Fibroblast of skin of left biceps (primary cell): ENCODE measurements at places on chromosomes 11 and 22.
A peak's percentile ranks its signal among the peaks of the same experiment; 100 is the strongest.

DNA sequence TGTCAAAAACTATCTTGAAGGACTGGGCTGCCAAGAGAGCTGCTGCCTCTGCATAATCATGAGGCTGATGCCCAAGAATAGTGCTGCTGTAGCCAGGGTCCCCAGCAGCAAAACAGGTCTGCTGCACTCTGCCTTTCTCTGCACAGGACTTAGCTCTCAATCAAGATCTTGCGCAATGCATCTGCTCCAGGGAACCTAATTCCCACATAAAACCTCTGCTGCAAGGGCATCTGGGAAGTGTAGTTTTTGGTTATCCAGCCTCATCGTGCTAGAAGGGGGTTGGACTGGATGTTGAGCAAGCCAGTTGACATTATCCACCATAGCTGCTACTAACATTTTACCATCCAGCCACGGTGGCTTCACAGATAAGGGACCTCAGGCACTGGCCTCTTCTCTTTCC is 192.7 kb downstream of the C11orf91 start:
- peak; percentile 11 for DNase-seq

DNA sequence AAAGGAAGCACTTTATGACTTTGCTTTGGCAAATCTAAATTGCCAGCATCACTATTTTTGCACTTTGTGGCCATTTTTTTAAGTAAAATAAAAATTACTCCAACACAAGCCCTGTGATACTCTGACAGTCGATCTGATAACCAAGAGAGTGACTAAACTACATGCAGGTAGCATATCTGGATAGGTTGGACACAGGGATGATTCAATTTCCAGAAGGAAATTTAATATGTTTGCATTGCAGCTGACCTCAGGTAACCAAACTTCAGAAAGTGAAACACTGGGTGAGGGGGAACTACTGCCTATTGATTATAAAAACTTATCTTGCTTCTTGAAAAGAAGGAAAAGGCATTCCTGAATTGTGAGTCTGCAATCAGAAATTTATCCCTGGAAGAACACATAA is 13.9 kb downstream of the OR5B3 start:
- DNase-seq = no peak

GRCh38 chr11:79397252-79397651 is 43.6 kb downstream of the TENM4 start:
- no peak for DNase-seq

DNA sequence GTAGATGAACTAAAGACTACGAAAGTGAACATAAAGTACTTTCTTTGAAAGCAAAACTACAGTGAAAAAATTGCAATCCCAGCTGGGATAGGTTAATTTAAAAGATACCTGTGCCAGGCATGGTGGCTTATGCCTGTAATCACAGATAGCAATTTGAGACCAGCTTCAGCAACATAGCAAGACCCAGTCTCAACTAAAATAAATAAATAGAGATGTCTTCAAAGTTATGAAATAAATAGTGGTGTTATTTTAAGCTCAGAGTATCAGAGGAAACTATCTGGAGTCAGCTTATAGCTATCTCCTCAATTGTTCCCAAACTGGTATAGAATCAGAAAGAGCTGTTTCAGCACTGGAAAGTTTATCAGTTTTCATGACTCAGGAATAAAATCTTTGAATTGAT is 17.3 kb upstream of the MMP13 start:
- no peak for DNase-seq

- DNase-seq = no peak
Observed at GRCh38 chr22:35422145-35422544, 22.2 kb downstream of the MCM5 start.

GRCh38 chr11:18203723-18204122 is 31.1 kb downstream of the MRGPRX4 start:
- DNase-seq = no peak

- DNase-seq = no peak
Observed at GRCh38 chr11:36306888-36307287, 10.8 kb downstream of the PRR5L start.

DNA sequence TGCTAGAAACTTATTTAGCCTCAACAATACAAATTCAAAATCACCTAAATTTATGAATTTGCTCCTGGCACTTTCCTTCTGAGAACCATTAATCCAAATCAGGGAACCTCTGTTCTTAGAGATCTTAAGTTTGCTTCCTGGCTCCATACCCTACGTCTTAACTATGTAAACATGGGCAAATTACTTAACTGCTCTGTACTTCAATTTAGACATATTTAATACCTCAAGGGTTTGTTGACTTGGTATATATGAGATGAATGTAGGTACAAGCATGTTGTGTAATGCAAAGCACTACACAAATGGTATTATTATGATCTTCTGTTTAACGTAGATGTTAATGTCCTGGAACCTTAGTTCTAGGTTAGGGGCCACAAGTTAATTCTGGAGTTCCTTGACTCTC is 22.6 kb upstream of the ARHGAP20 start:
- no peak for DNase-seq

- no peak for DNase-seq
Observed at GRCh38 chr22:26054841-26055605, 114.2 kb upstream of the SEZ6L start.

DNA sequence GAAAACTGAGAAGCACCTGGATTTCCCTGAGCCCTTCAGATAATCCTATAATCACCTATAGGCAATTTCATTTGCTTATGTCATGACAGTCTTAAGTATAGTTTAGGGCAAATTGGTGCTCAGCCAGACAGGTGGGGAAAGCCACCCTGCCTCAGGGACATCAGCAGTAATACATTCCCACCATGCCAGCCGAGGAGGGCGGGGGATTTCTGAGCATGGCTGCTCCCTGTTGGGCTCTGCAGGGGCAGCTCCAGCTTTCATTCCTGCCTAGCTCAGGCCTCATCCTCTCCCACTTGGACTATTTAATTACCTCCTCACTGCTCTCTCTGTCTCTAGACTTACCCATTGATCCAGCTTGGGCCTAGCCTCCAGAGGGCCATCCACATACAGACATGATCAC is 9.0 kb upstream of the DRD2 start:
- no peak for DNase-seq

- DNase-seq = no peak
Observed at GRCh38 chr11:21896746-21897602, 295.9 kb upstream of the ANO5 start.

- DNase-seq = no peak
Observed at GRCh38 chr11:94533696-94534630, 9.8 kb upstream of the FUT4 start.

DNA sequence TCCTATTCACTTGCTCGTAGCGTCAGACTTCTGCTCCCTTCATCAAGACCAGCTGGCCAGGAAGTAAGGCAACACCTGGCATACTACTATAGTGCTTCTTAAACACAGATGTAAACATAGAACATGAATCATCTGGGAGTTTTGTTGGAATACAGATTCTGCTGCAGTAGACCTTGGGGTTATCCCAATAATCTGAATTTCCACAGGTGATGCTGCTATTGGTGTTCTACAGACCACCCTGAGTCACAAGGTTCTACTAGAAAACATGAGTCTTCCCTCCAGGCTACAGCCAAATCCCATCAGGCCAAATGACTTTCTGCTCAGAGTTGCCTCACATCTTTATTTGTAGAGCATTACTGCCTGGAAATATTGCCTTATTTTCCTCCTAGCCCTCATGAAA is 175.2 kb downstream of the NELL1 start:
- DNase-seq = no peak

DNA sequence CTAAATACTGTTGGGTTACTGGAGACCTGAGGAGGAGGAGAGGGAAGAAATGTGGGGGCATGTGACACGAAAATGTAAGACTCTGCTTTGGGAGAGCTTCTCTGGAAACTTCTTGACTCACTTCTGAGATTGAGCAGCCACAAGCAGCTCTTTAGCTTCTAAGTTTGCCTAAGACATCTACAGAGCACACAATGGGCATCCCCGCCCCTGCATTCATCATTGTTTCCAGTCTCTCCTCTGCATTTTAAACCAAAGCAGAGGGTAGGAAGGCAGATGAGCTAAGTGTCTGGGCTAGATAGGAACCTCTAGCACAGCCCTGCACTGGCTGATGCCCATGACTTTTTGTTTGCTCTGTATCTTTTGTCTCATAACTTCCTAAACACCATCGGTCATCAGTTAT is 2.1 kb upstream of the OR52D1 start:
- DNase-seq = no peak

- no peak for DNase-seq
Observed at GRCh38 chr11:10314199-10315072, 9.6 kb downstream of the ADM start.

DNA sequence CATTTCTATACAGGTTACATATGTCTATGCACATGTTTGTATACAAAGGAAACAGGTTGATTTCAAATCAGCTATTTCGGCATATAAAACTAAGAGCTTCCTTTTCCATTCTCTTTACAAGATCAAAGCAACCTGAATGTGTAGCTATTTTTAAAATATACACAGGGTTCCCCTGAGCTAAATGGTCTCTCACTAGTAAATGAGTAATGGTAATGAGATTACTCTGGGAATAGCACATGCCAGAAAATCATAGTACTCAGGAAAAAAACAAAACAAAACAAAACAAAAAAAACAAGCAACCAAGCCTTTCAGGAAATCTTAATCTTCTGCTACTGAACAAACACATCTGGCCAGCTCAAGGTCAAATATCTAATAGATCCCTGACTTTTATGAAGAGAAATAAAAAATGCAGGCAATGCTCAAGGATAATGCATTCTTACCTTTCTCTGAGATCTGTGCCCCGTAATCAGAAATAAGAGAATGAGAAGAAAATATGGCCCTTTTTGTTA is 156.6 kb upstream of the POU2AF2 start:
- DNase-seq = no peak

DNA sequence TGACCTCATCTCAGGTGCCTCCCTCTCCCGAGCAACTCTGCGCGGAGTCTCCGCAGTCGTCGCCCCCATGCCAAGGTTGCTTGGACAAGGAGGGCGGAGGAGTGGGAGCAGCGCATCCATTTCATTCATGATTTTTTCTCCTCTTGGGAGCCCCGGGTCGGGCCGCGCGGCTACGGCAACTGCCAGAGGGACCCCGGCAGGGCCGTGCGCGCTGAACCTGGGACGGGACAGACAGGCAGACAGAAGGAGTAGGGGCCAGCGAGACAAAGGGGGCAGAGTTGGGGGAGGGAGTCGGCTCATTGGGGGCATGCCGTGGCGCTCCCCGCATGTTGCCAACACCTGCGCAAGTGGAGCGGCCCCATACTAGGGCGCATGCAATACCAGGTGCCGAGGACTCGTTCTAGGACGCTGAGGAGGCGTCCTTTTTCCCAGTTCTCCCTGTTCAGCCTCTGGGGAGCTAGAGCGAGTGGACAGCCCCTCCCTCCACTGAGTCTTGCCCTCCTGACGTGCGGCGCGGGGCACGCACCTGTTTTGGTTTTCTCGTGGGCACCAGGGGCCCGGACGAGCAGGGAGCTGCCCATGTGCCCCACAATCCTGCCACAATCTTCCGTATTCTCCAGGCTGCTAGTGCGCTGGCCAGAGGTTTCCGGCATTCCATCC is 501 bp upstream of the PTPN5 start:
- DNase-seq = no peak

DNA sequence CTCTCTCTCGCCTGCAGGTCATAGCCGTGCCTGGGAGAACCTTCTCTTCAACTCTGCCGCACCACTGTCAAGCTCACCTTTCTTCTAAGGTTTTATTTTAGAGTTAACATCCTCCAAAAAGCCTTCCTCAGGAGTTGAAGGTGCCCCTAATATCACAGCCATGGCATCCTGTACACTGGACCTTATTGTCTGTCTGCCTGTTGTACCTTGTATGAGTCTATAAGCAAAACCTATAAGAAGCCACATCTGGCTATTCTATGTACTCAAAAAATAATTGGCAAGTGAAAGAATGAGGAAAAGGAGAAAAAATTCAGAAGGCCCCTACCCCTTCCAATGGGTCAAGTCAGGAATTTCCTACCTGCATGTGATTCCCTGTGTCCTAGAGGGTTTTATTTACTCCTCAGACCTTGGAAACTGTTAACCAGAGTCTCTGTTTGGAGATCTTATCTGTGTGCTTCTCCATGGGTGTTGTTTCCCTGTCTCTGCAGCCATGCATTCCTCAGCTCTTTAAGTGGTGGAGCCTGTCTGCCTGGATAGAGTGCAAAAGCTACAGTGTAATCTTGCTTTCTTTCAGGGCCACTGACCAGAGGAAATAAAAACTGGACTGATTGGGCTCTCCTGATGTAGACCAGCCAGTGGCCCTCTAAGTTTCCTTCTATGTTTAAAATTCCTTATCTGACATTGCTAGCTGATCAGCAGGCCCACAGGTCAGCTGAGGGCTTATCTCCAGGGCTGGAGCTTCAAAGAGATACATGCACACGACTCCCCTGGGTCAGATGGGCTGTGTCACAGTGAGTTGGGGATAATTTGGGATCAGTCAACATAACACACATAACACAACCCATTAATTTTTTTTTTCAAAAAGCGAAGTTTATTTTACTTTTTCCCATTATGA is 37.6 kb upstream of the TMEM135 start:
- DNase-seq = no peak

DNA sequence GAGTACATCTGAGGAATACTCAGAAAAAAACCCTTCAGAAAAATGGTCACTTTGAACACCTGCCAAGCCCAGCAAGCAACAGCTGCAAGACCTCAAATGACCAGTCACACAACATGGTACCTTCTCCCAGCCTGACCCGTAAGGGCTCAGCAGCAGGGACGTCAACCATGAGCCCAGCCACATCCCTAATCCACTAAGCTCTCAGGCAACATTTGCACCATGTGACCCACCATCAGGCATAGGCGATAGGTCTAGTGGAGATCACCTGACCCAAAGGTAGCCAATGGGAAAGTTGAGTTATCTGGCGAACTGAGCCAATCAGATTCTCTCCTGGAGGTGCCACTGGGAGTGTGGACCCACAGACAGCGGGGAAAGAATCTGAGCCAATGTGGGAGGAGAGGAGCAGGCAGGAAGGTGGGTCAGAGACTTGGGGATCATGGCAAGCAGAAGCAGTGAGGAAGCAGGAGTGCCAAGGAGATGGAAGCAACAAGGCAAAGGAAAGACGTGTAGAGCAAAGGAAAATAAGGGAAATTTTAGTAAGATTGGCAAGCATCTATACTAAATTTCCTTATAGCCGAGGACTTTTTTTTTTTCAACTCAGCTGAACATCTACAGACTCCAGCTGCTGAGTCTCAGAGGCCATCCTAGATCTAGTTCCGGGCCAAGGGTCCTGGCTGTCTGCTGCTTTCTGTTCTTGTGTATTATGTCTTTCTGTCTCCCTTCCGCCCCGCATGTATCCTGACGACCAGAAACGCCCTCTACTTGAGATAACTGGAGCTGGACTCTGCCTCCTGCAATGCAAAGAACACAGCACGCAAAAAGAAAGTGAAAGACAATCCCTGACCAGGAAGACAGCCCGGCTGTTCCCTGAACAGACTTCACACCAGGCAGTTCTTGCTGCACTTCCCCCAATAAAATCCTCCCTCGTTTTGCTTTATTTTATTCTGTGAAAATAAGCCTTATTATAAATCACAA is 11.0 kb upstream of the PLAAT2 start:
- no peak for DNase-seq

- no peak for DNase-seq
Observed at GRCh38 chr11:59186130-59186594, 14.2 kb downstream of the DTX4 start.

DNA sequence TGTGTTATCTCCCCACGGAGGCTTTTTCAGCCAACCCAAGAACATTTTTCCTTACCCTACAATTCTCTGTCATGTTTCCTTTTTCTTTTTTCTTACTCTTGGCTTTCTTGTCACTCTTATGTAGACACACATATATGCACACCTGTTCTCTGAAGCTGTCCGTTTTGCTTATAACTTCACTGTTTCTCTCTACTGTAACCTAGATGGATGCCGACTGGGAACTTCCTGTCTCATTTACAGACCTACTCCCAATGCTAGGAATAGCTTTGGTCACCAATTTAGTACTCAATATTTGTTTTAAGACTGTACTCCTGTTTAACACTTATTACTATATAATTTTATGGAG is 9.9 kb upstream of the CASP12 start:
- DNase-seq = no peak

GRCh38 chr22:30695871-30696655 is 1.4 kb downstream of the OSBP2 start:
- DNase-seq = no peak
